ENCODE measurements at places on chromosomes 7 and 10.

- no peak for DNase-seq
Observed at GRCh38 chr10:104452977-104453376, 99.3 kb downstream of the CFAP58 start.

DNA sequence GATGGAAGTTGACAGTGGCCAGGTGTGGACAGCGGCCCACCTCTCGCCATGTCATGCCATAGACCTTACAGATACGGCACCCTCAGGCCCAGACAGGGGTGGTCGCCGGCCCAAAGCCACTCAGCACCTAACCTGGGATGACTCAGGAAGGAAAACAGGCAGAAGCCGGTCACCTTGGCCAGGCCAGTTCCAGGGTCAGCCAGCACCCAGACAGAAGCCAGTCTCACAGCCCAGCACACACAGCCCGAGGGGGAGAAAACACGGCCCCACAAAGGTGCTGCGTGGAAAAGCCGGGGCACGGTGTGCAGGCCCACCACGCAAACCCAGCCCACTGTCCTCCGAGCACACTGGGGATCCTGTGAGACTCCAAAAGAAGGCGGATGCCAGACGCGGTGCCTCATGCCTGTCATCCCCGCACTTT lies 95.2 kb upstream of the DNAAF5 start:
- peak; percentile 29 for DNase-seq

- DNase-seq = no peak
Observed at GRCh38 chr10:116673866-116674265, 53.1 kb downstream of the PNLIPRP2 start.

DNA sequence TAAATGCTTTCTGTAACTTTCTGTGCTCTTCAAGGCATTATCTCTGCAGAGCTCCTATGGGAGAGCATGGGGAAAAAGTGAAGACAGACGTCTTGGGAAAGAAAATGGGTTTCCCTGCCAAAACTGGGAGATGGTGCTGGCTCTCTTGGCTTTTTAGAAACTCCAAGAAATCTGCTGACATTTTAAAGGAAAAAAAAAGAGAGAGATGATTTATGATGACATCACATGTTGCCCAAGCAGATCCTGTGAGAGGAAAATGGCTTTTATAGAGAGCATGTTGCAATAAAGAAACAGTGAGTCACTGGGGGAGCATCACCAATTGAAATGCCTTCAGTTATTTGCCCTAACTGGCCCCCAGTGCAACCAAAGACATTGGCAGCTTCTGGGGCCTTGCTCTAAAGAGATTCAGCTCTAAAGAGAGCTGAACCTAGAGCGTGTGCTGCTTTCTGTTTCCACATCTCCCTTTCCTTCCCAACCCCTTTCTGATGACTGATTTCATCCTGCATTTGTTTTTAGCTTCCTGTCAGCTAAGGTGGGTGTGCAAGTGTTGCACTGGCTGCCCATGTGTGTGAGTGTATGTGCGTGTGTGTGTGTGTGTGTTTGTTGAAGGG lies 37.7 kb downstream of the LRMDA start:
- DNase-seq = no peak

DNA sequence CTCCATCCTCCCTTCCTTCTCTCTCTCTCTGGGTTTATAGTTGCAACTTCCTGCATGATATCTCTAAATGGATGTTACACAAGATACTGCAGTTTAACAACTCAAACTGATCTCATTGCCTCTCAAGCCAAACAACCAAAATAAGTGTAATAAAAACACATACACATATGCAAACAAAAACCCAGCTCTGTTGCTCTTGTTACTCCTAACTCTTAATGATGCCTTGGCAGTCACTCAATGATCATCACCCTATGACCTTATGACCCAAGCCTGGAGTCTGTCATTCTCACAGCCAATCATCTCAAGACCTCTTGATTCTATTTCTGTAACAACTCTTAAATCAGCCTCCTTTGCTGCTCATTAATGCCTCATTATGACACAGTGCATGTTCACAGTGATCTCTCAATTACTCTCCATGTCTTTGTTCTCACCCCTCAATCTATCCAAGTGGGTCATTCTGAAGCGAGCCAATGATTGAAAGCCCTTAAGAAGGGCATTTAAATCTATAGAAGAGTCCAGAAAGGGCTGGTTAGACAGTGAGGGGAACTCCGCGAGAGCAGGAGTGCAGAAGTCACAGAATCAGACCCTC lies 210.9 kb downstream of the INHBA start:
- no peak for DNase-seq

DNA sequence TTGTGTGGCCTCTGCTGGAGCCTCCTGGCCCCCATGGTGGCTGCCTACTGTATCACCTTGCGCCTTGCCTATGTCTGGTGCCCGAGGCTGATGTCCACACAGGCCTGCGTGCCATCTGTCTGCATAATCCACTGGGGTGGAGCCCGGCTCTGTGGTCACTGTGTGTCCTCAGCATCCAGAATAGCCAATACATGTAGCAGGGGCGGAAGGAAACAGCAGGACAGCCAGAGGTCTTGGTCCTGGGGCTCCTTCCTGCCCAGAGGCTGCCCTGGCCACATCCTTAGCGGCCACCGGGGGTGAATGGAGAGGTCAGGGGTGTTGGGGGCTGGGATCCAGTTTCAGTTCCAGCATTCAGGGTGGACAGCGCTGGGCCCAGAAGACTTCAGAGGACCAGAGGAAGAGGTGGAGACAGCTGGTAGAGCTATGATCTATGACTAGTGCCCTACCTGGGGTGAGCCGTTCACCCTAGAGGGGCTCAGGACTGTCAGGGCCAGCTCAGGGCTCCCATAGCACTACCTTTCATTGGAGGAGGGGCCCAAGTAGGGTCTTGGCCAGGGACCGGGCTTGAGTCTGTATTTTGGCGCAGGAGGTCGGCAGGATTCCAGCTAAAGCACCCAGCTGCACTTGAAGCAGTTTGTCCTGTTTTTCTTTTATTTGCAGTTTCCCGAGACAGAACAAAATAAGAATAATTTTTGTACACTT lies 15.9 kb downstream of the YKT6 start:
- DNase-seq = peak; percentile 48

DNA sequence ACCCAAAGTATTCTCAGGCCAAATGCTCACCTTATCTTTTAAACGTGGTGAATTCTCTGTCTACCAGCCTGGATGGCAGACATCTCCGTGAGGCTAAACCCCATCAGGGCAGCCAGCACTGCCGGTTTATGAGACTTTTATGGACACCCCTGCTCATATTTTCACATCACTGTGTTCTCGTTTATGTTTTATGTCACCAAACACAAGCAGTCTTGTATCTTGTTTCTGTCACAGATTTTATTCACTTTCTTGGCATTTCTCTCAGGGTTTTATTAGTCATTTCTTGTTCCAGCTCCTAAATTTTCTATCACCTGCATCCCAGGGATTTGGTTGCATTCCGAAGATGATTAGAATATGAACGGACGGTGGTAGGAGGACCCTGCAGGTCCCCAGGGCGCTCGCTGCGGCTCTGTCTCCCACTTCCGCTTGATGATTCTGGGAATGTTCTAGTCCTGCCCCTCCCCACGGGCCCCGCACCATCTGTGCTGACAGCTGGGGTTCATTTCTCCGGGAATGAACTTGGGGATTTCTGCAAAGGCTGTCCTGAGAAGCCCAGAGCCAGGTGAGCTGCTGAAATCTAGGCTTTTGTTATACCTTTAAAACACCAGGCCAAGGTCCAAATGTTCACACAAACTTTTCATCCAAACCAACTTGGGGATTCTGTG lies 217.6 kb downstream of the GFRA1 start:
- peak; percentile 35 for DNase-seq

DNA sequence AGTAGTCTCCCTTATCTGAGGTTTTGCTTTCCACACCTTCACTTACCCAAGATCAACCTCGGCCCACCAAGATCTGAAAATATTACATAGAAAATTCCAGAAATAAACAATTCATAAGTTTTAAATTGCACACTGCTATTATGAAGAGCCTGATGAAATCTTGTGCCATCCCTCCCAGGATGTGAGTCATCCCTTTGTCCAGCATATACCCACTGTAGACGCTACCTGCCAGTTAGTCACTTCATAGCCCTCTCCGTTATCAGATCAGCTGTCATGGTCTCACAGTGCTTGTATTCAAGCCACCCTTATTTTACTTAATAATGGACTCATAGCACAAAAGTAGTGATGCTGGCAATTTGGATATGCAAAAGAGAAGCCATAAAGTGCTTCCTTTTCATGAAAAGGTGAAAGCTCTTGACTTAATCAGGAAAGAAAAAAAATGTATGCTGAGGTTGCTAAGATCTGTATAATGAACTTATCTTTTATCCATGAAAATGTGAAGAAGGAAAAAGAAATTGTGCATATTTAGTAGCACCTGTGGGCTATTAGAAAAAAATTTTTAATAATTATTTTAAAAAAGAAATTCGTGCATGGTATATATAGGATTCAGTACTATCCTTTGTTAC lies 9.8 kb upstream of the MRPS16 start:
- DNase-seq = no peak
